Stimulated activated CD4-positive, alpha-beta T cell treated with anti-CD3 and anti-CD28 coated beads, Interleukin-15, amount 100 ng/mL, for 48 hours (primary cell): ENCODE measurements at places on chromosomes 7 and 10.
A peak's percentile ranks its signal among the peaks of the same experiment; 100 is the strongest.

DNA sequence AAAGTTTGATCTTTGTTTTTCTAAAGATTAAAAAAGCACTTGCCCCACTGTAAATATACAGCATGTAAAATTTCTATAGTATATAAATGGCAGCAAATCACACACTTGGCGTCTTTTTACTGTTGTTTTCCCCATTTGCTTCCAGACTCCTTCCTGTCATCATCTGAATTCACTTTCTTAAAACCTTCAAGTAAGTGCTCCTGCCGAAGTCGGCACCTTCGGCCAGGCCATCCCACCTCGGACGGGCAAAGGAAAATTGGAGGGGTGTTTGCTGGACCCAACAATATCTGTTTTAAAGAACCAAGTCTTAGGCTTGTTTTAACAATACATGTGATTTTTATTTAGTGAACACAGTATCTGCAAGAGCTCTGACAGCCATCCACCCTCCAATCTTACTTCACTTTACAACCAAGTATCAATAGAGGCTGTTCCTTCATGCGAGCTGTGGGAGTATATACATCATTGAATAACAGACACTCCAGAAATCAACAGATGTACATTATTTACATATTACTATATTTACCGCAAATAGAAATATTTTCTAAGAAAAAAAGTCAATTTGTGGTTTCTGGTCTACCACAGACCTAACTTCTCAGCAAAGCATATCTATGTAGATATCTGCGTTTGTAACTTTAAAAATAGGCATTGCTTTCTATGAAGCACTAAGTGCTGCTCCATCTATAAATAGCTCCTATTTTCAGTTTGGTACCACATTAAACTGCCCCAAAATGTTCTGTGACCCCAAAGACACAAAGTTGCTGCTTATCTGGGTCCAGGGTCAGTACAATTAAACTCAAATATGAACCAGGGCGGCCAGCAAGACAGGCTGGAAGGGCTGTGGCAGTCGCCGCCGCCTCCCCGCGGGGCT is 110.7 kb downstream of the CYTH3 start:
- no peak for DNase-seq

- no peak for DNase-seq
Measured at GRCh38 chr10:72342911-72343310, 11.8 kb downstream of the DNAJB12 start.

DNA sequence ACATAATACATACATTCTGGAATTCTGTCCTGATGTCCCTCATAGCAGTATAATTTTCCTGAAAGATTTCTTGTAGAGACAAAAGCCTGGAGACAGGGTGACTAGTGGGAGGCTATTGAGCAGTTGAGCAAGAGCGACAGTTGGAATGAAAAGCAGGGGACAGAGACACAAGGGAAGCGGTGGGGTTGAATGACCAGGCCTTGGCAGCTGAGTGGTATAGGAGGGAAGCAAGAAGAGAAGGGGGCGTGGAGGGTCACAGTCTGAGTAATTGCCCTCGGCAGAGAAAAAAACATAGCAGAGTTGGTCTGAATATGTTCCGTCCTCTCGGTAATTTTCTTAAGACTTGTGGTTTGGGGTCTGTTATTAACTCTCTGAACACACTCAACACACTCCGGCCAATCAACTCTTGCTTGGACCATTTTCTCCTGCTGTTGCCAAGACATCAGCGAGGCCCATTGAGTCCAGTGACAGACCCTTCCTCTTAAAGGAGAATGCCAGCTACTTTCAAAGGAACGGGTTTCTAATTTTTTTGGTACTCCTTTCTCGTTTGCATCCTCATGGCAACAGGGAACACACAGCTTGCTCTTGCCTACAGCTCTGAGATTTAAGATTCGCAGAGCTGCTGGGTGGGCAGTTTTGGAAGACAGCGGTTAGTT is 5.3 kb upstream of the ACTR3B start:
- DNase-seq, result no peak

DNA sequence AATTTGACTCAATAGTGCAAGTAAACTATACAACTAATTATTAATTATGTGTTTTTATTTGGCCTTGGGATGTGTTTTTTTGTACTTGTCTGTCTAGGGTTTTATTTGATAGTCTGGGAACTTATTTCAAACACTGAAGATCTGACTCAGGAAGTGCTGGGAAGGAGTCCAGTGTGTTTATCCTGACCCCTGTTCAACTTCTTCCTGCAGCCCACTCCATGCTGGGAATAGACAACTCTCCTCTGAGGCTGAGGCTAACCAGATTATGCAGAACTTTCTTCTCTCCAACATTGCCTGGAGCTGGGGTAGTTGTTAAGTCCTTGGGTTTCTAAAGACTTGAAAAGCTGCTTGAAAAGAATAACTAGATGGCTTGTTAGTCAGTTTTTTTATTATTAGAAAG is 6.9 kb downstream of the CISD1 start:
- DNase-seq, result no peak

GRCh38 chr7:135361788-135362187 is 128.2 kb downstream of the STRA8 start:
- DNase-seq, result no peak

GRCh38 chr7:47991741-47992311 is 12.4 kb upstream of the HUS1 start:
- peak; percentile 73 for DNase-seq

DNA sequence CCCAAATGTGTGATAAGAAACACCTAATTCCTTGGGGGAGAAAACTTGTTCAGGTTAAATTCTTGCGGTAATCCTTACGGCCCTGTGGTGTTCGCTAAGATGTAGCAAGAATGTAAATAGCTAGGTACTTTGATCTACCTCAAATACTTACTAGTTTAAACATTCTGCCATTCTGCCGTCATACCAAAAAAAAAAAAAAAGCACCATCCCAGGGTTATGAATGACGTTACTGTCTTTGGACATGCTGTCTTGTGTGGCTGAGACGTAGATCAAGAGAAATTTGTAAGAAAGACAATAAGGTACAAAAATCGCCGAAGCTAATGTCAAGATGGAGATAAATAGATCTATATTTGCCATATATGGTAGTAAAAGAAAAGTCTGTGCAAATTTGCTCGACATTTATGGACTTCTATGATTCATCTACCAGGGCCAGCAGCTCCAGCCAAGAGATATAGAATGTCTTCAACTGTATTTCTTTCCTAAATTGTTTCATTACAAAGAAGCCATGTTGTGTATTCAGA is 195.6 kb downstream of the CUX1 start:
- DNase-seq, result no peak

GRCh38 chr7:106570948-106571418 is 90.0 kb downstream of the CCDC71L start:
- no peak for DNase-seq

DNA sequence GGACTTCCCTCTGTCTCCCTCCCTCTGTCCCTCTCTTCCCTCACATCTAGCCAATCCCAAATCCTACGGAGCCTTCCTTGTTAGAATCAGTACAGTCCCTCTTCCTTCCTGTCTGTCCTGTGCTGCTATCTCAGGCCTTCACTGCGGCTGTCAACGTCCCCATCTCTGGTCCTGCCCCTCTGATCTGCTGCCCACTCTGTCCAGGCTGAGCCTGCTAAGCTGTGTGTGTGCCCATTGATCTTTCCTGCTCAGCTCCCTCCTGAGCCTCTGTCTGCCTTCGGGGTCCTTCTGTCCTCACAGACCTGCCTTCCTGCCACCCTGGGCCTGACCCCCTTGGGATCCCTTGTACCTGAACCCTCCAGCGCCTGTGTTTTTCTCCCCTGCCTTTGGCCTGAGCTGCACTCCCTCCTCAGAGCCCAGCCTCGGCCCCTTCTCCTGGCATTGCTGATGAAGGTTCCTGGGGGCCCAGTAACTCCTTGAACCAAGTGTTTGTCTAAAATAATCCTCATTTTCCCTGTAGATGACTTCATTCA is 182.1 kb upstream of the SHH start:
- no peak for DNase-seq

- DNase-seq, result no peak
Measured at GRCh38 chr10:81414038-81414437, 461.0 kb upstream of the NRG3 start.

GRCh38 chr7:27181795-27182275 is 3.2 kb downstream of the HOXA11 start:
- no peak for DNase-seq

- DNase-seq, result no peak
Measured at GRCh38 chr7:30241767-30242166, 42.6 kb upstream of the ZNRF2 start.

- peak; percentile 75 for DNase-seq
Measured at GRCh38 chr10:100009793-100010676, at the start of gene DNMBP. TSS of gene DNMBP (minus strand) at chr10:100009947. CDS start at chr10:99972124, 37,823 bp downstream.

DNA sequence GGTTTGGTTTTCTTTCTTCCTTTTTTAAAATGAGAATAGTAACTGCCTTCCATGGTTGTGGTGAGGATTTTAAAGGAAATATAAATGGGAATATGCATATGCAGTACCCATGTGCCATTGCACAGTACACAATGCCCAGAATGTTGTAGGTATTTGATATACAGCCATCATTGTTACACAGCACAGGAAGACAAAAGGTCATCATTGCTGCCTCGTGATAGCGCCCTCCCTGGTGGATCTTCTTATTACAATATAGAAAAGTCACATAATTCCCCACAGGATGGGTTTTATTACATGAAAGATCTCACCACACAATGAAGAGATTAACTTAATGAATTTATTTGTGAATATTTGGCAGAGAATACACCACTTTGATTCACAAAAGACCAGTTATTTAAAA is 76.5 kb downstream of the PPP1R17 start:
- no peak for DNase-seq

DNA sequence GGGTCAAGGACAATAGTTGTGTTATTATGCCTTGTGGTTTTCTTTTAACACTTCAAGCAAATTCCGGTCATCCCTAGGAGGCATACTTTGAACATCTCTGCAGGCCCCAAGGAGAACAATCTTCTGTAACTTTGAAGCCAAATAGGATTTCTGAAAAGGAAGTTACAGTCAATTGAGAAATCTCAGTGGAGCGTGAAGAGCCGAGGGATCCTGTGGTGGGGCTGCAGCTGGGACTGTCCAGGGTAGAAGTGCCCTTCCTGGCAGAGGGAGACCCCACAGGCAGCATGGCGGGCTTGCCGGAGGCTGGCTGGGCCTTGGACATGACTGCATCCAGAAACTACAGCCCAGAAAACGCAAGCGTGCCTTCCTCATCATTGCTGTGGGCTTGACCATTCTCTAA is 179.7 kb downstream of the PTPN20 start:
- DNase-seq, result no peak

DNA sequence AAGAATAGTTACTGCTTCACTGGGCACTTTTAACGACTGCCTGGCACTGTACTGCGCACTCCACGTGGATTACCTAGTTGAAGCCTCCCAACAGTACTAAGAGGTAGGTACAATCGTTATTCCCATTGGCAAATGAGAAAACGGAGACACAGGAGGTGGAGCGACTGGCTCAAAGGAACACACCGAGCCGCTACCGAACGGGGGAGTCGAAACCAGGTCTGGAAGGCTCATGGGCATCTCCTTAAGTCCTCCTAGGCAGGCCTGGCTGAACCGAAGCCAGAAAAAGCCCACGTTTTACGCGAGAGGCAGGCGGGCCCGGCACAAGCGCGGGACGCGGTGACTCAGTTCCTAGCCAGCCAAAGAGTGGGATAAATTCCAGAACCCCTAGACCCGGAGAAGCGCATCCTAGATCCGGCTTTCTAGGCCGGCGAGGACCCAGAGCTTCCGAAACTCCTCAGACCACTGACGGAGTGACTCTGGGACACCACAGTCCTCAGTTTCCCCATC is 472 bp downstream of the PDAP1 start:
- DNase-seq, result no peak

DNA sequence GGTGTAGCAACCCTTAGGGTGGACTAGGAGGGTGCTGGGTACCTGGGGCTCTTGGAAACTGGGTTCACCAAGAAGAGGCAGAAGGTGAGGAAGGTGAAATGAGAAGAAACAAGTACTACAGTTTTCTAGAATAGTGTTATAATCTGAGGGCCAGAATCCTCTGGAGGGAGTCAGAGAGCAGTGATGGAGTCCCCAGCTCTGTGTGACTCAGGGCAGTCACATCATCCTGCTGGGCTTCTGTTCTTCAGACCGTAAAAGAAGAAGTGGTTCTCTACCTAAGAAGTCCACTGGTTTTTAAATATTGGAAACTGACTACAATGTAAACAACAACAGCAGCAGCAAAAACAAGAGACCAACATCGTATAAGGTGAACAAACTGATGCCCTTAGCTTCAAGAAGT is 197.3 kb downstream of the PRPF18 start:
- DNase-seq, result no peak

GRCh38 chr7:40866601-40867000 is 731.8 kb downstream of the SUGCT start:
- DNase-seq, result no peak

- DNase-seq, result no peak
Measured at GRCh38 chr7:25326501-25327156, 98.3 kb upstream of the NPVF start.
